ENCODE measurements at places on chromosomes 3 and 15.
A peak's percentile ranks its signal among the peaks of the same experiment; 100 is the strongest.

DNA sequence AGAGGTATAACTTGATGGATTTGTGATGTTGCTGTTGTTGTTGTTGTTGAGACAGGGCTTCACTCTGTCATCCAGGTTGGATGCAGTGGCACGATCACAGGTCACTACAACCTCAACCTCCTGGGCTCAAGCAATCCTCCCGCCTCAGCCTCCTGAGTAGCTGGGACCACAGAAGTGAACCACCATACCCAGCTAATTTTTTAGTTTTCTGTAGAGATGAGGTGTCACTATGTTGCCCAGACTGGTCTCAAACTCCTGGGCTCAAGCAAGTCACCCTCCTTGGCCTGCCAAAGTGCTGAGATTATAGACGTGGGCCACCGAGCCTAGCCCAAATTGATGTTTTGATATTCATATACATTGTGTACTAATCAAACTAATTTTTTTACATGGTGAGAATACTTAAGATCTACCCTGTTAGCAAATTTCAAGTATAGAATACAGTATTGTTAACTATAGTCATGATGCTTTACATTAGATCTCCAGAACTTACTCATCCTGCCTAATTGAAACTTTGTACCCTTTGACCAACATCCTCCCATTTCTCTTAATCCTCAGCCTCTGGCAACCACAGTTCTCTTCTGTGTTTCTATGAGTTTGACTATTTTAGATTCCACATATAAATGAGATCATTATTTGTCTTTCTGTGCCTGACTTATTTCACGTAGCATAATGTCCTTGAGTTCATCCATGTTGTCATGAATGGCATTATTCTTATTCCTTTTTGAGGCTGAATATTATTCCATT is 23.2 kb downstream of the LMCD1 start:
- no peak for DNase-seq

GRCh38 chr3:55720614-55721013 is 233.5 kb upstream of the WNT5A start:
- DNase-seq: no peak

- DNase-seq: no peak
These were observed 490.3 kb downstream of the NLGN1 start for GRCh38 chr3:173887888-173888287.

DNA sequence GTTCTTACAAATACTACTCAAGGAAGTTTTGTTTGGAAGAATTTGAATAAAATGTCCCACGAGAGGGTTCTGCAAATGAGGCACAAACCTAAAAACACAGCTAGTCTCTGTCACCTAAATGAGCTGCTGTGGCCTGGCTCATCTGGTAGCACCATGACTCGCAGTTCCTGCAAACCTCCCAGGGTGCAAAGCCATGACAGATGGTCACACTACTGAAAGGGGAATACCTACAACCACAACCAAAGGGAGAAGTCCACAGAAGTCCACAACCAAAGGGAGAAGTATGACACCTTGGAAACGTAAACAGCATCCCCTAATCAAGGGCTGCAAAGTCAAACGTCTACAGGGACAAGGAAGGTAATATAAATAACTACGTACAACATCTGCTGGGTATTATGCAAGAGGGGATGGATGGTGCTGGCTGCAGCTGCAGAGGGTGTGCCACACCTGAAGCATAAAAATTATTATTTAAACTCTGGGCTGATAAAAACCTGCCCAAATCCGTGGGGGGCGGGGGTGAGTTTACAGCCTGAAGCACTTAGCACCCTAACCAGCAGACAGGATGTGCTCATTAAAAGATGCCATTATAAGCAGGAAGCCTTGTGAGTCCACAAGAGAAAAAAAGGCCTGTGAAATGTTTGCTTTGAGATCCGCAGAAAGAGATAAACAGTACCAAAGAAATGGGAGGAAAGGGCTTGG is 184.0 kb downstream of the MAGI1 start:
- DNase-seq: peak; percentile 49

- DNase-seq: no peak
These were observed 26.4 kb upstream of the TTC14 start for GRCh38 chr3:180575571-180575970.

DNA sequence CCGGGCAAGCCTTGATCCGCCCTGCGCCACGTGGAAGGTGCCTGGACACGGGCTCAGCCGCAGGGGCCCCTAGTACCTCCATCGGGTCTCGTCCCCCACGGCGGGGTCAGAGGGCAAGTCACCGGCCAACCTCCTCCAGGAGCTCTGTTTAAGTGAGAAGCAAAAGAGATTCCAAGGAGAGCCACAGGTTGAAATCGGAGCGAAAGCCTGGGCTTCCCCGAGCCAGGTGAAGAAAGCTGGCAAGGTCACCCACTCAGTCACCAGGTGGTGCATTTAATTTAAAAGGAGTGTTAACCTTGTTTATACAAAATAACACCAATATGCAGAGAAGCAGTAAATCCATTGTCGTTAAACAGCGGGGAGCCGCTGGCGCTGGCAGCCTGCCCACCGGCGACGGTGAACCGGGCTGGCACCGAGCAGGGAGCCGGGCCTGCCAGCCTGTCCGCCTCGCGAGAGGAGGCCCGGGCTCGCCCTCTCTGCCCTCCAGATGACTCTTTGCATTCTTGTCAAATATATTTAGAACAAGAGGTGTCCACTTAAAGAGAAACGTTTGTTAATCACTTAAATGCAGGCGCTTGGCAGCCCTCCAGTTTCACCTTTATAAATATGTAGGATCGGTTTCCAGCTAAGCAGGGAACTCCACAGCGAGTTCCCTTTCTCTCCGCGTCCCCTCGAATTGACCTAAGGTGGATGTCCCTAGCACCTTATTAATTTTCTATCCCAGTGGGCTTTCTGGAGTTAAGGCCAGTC is 277.3 kb upstream of the NR2F2 start:
- DNase-seq: peak; percentile 88

DNA sequence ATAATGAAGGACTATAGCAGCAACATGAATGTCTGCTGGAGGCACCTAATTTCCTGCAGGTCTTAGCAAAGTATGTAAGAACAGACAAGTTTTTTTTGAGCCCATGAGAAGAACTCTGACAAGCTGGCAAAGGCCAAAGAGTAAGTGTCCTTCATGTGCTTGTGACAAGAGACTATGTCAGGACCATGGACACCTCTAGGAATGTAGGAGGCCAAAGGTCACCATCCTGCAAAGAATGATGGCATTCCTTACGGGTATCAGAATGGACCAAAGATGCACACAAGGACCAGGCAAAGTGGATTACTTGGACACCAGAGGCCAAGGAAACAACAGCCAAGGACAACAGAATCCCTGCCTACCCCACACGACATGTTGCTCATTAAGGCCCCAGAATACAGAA is 858.5 kb upstream of the CFAP20DC start:
- DNase-seq: no peak
